ENCODE measurements at places on chromosomes 12 and 14.
A peak's percentile ranks its signal among the peaks of the same experiment; 100 is the strongest.

DNA sequence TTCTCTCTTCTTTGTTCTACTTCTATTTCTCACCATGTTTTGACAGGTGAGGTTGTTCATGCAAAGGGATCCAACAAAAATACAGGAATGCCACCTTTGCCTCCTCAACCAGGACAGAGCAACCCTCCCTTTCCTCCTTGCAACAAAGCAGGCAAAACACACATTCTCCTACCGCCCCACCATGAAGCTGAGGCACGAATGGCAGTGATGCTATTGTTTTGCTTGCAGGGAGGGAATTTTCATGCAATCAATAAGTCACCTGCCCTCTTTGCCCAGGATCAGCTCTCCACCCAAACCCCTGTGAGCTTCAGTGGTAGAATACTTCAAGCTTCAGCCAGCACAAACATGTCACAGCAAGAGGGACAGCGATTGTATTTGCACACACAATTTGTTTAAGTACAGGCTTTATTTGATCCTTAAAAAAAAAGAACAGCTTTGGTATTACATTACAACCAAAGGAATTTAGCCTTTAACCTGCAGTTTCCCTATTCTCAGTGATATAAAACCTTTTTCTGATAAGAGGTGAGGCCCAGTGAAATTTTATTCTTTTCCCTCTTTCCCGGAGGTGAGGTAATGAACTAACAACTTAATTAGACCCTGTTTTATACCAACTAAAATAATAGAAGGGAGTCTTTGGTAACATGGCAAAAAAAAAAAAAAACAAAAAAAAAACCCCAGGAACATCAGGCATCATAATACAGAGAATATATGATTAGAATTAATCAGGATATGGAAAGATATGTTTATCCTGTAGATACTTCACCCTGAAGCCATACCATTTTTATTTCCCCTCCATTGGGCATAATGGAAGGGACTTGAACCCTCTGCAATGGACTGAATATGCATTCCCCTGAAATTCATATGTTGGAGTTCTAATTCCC, 87.0 kb upstream of the EEA1 start:
- DNase-seq = no peak

DNA sequence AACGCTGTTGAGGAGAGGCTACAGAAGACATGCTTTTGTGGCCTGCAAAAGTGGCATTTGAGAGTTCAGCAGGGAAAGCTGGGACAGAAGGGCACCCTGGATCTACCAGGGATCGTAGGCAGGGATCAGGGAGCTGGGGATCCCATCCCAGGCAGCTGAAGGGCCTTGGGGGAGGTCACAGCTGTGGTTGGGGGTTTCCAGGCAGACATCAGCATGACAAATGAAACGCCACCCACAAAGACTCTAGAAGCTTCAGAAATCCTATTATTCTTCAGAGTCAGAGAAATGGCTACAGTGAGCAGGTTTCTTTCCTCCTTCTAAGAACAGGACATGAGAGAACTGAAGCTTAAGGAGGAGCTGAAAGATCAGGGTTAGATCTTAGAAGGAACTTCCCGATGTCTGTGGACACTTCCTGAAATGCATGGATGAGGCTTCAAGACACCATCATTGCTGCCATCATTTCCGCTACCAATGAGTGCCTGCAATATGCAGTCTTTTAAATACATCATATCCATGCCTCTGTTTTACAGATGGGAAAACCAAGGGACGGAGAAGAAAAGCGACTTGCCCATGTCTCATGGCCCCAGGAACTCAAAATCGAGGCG, 104.3 kb downstream of the RBM19 start:
- DNase-seq = peak; percentile 12

DNA sequence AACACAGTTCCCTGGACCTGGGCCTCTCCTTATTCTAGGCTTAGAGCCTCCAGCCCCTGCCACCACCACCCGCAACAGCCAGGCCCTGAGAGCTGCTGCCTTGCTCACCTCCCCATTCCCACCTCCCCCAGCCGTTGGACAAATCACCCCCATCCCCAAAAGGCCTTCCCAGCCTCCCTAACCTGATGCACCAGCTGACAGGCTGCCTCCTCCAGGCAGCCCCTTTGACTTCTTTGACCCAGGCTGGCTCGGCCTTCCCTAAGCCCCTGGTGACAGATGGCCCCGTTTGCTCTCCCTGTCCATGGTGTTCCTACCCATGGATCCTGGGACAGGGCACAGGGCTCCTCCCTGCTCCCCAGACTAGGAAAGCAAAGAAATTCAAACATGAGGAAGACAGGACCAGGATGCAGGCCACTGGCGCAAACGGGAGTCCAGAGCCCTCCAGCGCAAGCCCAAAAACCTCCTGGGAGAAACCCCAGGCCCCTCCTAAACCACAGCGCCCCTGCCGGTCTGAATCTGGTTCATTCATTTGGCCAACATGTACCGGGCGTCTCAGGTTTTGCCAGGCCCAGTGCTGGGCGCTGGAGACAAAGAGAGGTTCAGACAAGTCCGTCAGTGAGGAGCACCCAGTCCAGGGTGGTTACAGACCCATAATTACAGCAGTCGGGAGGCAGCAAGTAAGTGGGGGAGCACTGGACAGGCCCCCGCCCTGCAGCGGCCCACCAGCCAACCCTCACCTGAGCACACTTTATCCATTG, 2.4 kb downstream of the AKT1 start:
- DNase-seq = no peak

DNA sequence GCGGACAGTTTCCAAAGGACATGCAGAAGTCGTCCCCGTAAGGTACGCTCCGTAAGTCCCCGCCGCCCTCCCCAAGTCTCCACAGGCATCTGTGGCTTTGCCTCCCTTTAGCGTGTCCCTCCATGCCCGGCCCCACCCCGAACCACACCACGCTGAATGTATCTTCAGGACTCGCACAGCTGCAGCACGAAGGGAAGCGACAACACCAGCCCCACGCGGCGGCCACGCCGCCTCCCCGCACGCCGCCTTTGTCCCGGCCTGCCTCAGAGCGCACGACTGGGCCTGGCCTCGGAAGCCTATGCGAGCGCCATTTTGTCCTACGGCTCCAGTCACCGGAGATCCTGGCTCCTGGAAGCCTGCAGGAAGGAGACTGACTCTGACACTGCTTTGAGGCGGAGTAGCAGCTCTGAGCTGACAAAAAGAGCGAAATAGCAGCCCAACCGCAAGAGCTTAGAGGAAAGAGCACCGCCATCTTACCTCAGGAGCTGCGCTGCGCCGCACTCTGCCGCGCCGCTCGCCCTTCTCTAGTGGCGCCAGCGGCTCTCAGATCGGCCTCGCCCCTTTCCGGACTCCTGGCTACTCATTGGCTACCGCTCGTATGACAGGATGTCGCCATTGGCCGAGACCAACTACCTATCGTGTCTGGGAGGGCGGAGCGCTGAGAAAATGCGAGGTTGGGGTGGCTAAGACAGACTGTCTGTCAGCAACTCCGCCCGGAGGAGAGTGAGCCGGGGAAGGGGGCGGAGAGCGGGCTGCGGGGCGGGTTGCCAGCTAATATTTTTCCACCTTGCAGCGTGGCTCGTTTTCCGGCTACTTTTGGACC, at the start of gene KANSL2:
Gene KANSL2 (minus strand): TSS at position 529 of the 823 bp plus-strand sequence. CDS start 606 bp downstream, outside the sequence.
- peak; percentile 99 for DNase-seq

- no peak for DNase-seq
Observed at GRCh38 chr12:70508178-70508577, 129.1 kb downstream of the PTPRB start.

DNA sequence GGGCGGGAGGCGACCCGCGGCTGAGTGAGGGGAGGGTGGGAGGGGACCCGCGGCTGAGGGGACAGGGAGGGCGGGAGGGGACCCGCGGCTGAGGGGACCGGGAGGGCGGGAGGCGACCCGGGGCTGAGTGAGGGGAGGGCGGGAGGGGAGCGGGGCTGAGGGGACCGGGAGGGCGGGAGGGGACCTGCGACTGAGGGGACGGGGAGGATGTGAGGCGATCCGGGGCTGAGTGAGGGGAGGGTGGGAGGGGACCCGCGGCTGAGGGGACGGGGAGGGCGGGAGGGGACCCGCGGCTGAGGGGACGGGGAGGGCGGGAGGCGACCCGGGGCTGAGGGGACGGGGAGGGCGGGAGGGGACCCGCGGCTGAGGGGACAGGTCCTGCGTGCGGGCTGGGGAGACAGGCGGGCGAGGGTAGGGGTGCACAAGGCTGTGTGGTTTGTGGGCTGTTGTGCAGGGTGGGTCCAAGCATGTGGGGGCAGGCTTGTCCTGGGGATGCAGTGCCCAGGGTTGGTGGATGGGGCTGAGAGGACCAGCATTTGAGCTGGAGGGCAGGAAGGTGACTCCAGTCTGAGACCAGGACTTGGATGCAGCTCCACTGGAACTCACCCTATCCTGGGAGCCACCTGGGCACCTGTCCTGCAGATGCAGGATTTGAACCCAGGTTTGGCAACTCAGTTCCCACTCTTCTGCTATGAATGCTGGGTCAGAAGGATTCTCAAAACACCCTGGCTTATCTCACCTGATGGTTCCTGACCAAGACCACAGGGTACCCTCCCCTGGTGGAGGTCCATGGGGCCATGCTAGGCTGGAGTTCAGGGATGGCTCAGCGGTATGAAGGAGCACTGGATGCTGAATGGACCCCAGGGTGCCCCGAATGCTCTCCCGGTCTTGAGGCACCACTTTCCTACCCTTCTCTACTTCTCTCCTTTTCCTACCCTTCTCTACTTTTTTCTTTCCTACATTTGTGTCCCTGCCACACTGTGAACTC, 9.4 kb downstream of the PLD4 start:
- DNase-seq = no peak

DNA sequence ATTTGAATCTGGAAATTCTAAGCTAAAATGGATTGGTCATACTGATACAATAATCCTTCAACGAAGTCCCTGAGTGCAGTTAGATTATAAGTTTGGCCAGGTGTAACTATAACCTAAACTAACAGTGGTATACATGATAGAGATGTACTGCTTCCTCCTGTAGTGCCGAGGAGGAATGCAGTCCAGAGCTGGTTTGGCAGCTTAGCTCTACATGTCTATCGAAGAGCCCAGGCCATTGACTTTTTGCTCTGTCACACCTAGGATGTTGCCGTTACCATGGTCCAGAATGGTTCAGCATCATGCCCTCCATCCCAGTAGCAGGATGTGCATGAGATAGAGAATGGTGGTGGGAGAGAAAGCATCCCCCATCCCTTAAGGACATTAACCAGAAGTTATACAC, 318.1 kb downstream of the ZFP36L1 start:
- DNase-seq = no peak

- DNase-seq = no peak
Observed at GRCh38 chr14:20424851-20425250, 11.1 kb downstream of the KLHL33 start.

- peak; percentile 34 for DNase-seq
Observed at GRCh38 chr12:2691006-2691344, 103.8 kb upstream of the FKBP4 start.

DNA sequence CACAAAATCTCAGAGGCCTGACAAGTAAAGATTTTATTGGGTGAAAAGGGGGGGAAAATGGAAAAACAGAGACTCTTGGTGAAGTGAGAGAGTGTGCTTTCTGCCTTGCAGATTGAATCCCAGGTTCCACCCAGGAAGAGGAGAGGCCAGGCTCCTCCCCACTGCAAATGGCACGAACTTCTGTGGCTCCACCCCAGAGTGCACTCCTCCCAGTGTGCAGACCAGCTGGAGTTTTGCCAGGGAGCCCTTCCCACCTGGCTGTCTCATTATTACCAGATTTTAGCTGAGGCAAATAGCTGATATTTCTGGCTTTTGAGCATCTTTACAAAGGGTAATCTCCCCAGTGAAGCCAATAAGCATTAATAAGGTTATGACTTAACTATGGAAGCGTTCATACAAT, 51.9 kb downstream of the TESPA1 start:
- DNase-seq = peak; percentile 1

DNA sequence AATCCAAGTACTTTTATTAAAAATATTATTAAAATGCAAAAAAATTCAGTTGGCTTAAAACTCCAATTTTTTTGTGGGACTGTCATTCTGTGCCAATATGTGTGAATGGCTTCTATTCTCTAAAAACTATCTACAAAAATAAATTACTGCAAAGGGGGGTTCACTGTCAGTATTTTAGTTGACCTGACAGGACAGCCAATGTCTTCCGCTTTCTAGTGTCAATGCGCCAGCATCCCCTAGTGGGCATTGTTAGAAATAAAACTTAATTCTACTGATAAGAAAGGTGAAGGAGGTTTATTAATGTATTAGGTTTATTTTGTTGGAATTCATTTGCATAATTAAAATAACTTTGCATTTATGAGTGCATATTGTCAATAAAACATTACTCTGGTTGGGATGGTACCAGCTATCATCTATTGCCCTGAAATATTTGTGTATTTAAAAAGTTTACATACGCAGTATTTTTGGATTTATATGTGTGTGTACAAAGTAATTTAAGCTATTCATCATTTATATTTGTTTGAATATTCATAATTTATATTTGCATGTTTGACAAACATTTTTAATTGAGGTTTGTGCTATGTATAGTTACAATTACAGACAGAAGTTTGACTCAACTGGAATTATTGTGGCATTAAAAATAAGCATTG, 527.2 kb downstream of the FLRT2 start:
- peak; percentile 36 for DNase-seq

- DNase-seq = peak; percentile 100
Observed at GRCh38 chr12:65536876-65537681, 258.6 kb downstream of the MSRB3 start.

DNA sequence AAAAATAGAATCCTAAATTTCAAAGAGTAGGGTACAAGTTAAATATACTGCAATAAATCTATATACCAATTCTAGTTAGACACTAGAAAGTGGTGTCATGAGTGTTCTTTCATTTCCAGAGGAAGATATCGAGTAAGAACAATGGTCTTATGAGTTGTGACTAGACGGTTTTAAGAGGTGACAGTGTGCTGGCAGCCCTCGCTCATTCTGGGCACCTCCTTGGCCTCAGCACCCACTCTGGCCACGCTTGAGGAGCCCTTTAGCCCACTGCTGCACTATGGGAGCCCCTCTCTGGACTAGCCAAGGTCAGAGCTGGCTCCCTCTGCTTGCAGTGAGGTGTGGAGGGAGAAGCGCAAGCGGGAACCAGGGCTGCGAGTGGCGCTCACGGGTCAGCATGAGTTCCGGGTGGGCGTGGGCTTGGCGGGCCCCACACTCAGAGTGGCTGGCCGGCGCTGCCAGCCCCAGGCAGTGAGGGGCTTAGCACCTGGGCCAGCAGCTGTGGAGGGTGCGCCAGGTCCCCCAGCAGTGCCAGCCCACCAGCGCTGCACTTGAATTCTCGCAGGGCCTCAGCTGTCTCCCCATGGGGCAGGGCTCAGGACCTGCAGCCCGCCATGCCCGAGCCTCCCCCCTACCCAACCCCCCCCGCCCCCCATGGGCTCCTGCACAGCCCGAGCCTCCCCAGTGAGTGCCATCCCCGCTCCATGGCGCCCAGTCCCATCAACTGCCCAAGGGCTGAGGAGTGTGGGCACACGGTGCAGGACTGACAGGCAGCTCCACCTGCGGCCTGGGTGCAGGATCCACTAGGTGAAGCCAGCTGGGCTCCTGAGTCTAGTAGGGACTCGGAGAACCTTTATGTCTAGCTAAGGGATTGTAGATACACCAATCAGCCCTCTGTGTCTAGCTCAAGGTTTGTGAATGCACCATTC, 18.7 kb downstream of the PRKD1 start:
- DNase-seq = no peak

DNA sequence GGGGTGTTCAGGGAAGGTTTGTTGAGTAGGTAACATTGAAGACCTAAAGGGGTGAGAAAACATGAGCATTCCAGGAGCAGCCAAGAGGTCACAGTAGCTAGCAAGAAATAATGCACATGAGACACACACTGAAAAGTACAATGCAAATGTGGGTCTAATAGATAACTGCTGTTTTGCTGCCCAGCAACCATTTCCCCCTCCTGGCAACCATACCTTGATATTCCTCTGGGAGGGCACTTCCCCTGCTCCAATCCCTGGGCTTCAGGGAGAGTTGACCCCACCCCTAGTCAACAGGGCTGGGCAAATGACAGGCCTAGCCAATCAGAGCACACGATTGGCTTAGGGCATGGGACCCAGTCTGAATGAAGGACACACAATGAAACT, 8.5 kb upstream of the ACTN1 start:
- no peak for DNase-seq

- DNase-seq = no peak
Observed at GRCh38 chr12:116601933-116602810, 43.0 kb downstream of the MAP1LC3B2 start.

All from fibroblast of upper back skin (primary cell).